ENCODE measurements at places on chromosomes 12 and 14. TPM values are rescaled to one million over a fixed set of nuclear protein-coding genes. Genes with fewer than 3 reads are reported as not detected.

GRCh38 chr12:123067654-123068053 lies 83.2 kb downstream of the PITPNM2 start:
- no peak for DNase-seq

DNA sequence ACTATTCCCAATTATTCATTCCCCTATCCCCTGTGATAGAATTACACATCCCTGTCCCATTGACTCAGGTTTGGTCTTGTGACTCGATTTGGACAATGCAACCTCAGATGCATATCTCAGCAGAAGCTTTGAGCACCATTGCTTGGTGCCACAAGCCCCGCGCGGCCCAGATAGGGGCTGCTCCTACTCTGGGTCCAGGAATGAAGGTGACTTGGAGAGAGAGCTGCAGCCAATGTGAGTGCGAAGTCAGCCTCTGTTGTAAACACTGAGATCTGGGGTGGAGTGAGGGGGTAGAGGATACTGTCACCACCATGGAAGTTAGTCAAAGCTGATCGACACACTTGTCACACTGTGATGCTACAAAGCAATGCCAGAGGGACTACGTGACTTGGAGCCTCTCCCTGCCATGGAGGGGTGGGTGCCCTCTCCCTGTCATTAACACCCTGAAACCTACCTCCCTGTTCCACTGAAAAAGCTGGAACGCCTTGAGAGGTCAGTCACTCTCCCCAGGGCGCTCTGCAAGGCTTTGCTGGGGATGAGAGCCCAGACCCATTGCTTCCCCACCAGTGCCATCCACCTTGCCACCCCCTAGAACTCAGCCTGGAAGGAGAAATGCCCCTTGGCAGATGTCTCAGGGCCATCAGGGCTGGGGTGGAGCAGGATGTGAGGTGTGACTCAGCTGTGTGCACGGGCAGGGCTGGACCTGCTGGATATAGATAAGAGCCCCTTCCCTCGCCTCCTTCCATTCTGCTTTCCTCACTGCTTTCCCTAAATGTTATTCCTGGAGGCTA lies 6.6 kb upstream of the PLEK2 start:
- no peak for DNase-seq

- no peak for DNase-seq
Measured at GRCh38 chr14:63726499-63726898, 1.4 kb downstream of the SGPP1 start.

DNA sequence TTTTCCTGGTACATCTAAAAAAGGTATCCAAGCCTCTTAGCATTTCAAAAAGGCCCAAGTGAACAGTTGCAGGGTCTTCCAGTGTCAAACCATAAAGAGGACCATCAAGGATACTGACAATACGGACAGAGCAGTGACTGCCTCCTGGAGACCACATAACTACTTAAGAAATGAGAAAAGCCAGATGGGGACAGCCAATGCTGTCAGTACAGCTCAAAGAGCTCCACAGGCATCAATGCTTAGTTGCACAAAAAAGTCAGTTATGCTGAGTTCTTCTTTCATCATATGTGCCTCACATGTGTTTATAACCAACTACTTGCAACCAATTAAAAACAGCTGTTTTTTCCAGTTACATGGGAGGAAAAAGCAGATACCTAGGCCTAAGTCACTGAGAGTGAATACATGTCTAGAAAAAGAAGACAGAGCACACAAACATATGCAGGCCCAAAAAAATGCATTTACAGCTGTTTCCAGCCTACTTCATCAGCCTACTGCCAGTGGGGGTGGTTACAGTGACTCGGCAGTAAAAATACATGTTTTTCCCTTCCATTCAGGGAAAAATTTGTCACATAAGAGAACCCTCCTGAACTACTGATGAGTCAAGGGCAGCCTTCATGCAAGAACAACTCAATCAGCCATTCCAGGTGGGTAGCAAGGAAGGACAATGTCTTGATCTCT lies 84.0 kb downstream of the DCAF5 start:
- no peak for DNase-seq

DNA sequence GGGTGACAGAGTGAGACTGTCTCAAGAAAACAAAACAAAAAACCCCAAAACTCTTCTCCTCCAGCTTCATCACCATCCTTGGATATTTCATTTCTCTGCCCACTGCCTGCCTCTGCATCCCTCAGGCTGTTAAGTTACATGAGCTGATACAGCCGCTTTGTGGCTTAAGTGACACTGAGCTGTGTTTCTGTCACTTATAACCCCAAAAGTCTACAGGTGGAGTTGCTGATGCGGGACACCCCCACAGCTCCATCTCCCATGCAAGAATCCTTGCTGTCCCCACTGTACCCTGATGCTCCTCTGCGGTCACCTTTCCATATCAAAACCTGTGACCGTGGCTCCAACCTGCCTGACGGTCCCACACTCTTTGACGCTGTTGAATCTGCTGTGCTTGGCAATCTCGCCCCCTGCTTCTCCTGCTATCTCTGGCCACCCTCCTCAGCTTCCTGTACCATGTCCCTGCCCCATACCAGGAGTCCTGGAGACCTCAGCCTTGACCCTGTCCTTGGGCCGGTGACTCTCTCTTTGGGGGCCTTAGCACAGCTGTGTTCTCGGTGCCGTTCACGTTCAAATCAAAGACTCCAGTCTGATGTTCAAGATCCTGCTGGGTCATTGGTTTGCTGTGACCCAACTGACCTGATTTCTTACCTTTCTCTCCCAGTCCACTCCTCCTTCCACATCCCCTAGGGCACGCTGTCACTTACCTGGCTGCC lies 20.3 kb downstream of the HVCN1 start:
- DNase-seq: no peak

- no peak for DNase-seq
Measured at GRCh38 chr14:95340201-95340697, 20.5 kb upstream of the CLMN start.

C12orf54 gene
- not detected for total RNA-seq

ING4 gene
- 56.7 TPM for total RNA-seq
